Ascending aorta (tissue), 2 donors: ENCODE measurements at places on chromosomes 7 and 10.

- no peak for DNase-seq
These were observed 60.2 kb downstream of the CALML3 start for GRCh38 chr10:5584895-5585516.

GRCh38 chr7:50805447-50806125 lies 22.9 kb upstream of the GRB10 start:
- DNase-seq, result no peak

DNA sequence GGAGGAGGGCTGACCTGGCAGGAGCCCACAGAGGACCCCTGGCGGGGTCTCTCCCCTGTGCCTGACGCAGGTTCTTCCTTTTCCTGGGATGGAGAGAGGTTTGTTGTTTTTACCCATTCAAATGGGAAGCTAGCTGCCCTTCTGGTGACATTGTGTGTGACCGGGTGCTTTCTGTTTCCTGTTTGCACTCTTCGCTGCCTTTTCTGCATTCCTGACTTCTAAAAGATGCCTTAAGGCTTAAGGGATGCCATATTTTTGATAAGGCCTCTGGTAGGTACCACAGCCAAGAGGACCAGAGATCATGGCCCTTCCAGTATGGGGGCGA lies 20.3 kb downstream of the ZNF783 start:
- DNase-seq, result no peak

- DNase-seq, result no peak
These were observed 110.4 kb upstream of the ZNF438 start for GRCh38 chr10:31142026-31142425.

- no peak for DNase-seq
These were observed 50.2 kb downstream of the APBB1IP start for GRCh38 chr10:26488344-26488743.

DNA sequence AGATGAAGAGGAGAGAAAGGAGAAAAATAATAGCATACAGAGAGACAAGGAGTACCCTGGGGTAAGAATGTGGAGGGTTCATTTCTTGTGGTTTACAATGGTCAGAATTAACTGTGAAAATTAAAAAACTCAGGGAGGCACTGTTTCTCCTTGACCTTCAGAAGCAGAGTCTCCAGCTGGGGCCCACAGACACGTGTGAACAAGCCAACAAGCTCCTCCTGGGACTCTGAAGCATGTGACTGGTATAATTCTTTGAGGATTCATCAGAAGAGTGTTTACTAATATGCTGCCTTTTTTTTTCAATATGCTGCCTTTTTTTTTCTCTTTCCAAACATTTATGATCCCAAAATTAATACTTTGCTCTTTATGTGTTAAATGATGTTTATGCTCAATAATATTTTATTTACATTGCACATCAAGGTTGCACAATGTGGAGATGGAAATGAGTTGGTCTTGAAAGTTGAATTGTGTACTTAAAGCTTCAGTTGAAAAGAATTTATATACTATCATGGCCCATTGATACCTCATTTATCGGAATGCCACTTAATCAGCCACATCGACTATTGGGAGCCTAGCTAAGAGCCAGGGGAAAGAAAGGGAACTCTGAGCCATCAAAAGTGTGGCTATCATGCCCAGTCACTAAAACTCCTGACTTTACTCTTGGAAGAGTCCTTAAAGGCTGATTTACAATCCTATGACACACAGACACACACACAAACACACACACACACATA lies 134.7 kb upstream of the RHOBTB1 start:
- DNase-seq, result no peak

- DNase-seq, result peak; percentile 33
These were observed 40.9 kb upstream of the MET start for GRCh38 chr7:116630932-116631671.

DNA sequence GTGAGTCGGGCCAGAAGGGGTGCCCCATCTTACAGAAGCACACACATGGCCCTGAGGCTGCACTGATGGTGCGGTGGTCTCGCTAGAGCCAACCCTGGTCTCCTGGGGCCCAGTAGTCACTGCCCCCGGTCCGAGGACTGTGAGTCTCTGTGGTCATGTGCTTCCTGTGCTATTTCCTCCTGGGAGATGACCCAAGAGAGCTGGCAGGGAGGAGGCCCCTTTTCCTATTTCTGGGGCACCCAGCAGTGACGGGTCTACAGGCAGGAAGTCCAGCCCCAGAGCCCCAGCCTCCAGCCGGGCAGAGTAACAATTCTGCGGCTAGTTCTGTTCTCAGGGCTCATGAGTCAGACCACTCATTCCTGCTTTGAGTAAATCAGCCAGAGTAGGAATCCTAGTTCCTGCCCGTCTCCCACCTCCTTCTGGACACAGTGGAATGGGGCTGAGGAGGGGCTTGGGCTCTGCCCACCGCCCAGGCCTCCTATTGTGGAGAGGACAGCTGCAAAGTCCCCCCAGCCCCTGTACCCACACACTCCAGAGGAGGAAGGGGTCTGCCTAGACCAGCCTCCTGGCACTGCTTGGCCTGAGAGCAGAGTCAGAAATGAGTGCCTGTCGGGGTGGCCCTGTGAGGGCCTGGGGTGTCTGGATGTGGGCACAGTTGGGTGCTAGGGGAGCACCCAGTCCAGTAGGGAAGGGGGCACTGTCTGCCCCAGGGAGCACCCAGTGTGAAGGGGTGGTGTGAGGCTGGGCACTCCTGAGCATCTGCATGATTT lies 80.5 kb upstream of the PPIF start:
- peak; percentile 96 for DNase-seq

DNA sequence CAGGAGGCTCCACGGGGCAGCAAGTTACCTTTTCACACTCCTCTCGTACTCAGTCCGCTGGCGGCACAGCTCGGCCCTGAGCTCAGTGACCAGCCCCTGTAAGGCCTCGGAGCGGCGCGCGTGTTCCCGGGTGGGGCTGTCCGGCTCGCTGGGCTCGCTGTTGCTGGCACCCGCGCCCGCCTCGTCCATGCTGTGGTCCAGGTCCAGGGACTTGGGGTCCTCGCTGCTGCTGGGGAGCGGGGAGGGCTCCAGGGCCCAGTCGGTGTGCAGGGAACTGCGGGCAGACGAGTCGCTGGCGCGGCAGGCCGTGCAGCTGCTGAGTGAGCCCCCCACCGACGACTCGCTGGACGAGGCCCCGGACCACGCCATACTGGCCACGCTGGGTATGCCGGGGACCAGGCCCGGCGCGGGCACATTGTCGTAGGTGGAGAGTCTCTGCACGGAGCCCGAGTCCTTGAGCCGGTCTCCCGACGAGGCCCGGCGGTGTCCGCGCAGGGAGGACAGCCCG lies 143.8 kb downstream of the MAPK8 start:
- no peak for DNase-seq

- DNase-seq, result no peak
These were observed 13.3 kb downstream of the ZCCHC24 start for GRCh38 chr10:79431891-79432831.

GRCh38 chr7:101733713-101734475 lies 83.5 kb upstream of the CUX1 start:
- peak; percentile 64 for DNase-seq

DNA sequence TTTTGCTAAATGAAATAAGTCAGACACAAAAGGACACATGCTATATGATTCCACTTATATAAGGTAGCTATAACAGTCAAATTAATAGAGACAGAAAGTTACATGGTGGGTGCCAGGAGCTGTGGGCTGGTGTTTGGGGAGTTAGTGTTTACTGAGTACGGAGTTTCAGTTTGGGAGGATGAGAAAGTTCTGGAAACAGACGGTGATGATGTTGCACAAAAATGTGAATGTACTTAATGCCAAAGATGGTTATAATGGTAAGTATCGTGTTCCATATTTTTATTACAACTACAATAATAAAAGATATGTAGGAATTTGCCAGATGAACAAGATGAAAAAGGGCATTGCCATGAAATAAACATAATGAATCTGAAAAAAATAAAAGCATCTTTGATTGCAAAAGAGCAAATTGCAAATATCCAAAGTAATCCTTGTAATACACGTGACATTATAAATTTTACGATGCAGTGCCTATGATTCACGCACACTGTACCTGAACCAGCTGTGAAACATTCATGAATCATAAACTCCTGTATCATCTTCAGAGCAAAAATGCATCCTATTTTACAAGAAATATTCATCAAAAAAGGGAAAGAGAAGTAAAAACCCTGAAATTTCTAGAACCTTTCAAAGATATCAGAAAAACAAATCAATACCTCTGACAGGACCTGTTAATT lies 676.7 kb downstream of the PCDH15 start:
- DNase-seq, result no peak

GRCh38 chr10:87765666-87766376 lies 52.2 kb downstream of the ATAD1 start:
- no peak for DNase-seq

DNA sequence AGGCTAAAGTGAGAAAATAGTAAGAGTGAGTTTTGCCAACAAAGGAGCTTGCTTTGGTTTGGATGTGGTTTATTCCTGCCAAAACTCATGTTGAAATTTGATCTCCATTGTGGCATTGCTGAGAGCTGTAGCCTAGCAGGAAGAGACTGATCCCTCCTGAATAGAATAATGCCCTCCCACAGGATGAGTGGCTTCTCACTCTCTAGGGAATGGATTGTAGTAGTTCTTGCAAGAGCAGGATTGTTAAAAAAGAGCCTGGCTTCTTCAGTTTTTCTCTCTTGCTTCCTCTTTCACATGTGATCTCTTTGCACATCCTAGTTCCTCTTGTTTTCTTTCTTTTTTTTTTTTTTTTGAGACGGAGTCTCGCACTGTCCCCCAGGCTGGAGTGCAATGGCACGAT lies 34.4 kb downstream of the ASAH2 start:
- no peak for DNase-seq

DNA sequence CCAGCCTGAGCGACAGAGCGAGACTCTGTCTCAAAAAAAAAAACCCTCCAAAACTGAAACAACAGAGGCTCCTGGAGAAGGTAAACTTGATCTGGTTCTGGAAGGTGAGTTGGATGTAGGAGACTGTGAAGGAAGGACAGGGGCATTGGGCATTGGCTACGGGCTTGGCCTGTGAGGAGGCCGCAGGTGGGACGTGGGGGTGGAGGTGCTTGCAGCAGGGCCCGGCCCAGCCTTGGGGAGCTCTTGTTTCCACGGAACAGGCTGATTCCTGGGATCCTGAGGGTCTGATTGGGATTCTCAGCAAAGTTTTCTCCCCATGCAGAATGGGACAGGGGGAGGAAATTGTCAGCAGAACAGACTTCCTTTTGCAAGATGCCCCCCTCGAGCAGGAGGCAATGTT lies 30.6 kb downstream of the IL15RA start:
- DNase-seq, result no peak

DNA sequence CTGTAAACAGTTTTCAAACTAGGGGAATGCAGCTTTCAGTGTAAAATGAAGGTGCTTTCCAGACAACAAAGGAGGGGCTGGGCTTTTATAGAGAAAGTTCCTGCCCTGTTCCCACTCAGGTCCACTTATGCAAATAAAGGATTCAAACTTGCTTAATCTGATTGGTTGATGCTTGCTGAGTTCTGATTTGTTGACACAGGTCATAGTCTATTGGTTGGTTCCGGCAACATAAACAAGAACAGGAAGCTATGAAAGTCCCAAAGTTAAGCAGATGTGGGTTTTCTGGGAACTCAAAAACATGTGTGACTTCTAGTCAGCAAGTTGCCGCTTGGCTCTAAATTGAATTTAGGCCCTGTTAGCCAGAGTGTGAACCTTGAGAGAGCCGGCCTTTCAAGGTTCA lies 194.2 kb upstream of the SVIL start:
- no peak for DNase-seq

GRCh38 chr7:121303422-121304101 lies 25.2 kb upstream of the WNT16 start:
- DNase-seq, result no peak

DNA sequence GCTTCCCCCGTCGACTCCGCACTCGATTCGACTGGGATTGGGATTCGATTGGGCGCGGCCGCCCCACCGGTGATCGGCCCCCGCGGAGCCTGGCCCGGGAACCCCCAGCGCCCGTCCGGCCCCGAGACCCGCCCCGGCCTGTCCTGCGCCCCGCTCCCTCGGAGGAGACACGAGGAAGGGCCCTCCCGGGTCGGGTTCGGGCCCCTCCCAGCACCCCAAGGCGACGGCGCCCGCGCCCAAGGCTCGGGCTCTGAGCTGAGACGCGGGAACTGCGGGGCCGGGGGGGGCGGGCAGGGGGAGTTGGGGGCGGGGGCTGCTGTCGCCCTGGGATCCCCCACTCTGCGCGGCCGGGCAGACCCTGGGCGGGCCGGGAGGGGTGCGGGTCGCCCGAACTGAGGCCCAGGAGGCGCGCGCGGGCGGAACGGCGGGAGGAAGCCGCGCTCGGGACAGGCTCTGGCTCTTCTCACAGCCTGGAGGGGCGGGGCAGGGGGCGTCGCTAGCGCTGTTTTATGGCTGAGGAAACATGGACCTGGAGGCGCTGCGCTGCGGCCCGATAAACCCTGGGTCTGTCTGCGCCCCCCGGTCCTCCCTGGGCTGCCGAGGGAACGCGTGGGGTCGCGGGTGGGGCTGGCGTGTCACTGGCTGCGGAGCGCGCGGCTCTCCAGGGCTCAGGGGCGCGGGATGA lies 1.7 kb upstream of the NKX6-2 start:
- no peak for DNase-seq
